ENCODE measurements at places on chromosomes 11 and 22.

DNA sequence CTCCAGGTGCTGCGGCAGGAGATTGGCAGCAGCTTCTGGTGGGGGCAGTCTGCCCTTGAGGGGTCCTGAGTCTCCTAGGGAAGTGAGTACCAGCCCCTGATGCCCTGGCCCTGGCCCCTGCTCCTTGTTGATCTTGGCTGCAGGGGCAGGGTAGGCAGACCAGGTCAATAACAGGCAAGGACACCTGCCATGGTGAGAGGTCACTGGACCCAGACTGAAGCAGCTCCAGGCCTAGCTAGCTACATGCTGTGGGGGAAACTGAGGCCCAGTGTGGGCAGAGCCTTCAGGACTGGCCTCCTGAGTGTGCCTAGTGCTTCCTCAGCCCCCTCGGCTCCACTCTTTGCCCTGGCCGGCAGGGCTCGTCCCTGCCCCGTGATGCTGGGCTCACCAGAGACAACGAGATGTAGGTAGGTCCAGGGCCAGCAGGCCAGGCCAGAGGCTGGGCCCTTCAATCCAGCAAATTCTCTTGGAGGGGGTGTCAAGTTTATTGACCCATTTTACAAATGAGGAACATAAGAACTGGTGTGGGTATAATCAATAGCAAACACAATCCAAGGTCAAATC lies 20.4 kb downstream of the RTN4R start:
- DNase-seq = no peak

GRCh38 chr11:2525941-2526807 lies 81.4 kb downstream of the KCNQ1 start:
- DNase-seq = peak; percentile 17

GRCh38 chr11:45756384-45757010 lies 48.5 kb upstream of the SLC35C1 start:
- DNase-seq = no peak

- DNase-seq = peak; percentile 62
Measured at GRCh38 chr22:49966774-49967705, 6.5 kb downstream of the PIM3 start.

DNA sequence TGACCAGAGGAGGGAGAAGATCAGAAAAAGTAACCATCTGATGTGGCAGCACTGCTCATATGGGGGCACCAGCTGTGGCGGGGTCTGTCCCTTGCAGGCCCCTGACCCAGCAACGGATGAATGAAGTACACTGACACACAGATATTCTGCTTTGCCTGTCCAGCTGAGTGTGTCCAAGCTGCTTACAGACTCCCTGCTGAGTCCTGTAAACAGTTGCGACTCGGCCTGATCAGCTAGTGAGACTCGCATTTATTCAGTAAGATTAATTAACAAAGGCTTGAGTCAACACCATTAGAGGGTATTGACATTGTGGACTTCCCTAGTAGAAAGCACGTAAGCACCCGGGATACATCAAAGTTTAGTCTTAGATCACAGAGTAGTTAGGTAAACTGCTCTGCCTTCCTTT lies 15.3 kb upstream of the OR10D3 start:
- DNase-seq = no peak

DNA sequence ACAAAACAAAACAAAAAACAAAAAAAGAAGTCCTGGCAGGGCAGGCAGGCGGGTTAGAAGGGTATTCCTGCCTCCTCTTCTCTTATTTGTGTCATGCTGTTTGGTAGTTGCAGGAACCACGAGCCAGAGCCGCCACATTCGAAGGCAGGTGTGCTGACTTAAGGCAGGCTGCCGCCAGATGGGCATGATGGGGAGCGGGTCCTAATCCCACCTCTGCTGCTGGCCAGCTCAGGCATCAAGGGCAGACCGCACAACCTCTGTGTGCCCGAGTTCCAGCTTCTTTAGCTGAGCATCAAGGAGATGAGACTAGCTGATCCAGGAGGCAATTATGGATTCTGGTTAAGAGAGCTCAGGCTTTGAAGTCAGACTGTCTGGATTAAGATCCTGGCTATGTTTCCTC lies 12.1 kb downstream of the OAF start:
- DNase-seq = no peak

DNA sequence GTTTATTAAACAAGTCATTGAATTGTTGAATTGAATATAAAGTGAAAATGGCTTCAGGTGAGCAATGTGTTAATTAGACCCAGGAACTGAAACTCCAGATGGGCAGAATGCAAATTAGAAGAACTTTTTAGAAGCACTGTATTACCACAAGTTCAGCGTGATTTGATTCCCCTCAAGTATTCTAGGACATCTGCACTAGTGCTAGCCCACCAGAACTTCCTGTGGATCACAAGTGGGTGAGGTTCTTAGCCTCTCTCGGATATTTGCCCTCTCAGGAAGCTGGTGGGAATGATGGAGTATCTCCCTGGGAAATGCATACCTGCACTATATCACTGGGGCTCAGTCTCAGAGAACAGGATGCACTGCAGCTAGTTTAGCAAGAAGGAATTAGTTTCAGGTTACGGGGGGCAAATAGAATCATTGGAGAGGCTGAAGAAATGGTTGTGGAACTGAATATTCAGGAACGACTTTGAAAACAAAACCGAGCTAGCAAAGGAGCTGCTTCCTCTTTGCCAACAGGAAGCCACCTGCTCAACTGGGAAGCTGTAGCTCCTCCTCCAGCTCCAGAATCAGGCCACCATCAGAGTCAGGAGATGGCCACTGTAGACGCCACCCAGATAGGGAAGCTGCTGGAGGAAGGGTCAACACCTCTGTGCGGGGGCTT lies 74.3 kb downstream of the DHCR7 start:
- DNase-seq = no peak
